NCI-H1436 (cell line): ENCODE measurements at places on chromosomes 6 and 20.

GRCh38 chr6:43778131-43778855 is 8.3 kb downstream of the VEGFA start:
- DNase-seq, result no peak

DNA sequence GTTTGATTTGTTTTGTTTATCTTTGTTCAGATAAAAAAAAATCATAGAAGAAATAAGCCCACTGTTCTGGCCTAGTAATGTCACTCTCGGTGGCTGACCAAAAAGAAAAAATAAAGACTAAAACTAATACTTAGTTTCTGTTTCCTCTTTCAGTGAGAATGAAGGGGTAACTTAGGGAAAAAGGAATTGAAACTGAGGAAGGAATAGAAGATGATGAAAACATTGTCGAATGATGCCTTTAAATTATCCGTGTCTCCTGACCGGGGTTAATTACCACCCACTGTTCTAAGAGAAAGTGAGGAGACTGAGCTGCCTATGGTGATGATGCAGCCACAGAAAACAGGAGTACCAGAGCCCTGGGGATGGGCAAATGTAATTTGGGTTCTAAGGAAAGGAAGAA is 73.1 kb downstream of the PTCHD4 start:
- DNase-seq, result no peak

GRCh38 chr6:41511443-41512060 is 34.6 kb upstream of the FOXP4 start:
- DNase-seq, result no peak

GRCh38 chr6:142542704-142543233 is 241.0 kb downstream of the ADGRG6 start:
- DNase-seq, result no peak

DNA sequence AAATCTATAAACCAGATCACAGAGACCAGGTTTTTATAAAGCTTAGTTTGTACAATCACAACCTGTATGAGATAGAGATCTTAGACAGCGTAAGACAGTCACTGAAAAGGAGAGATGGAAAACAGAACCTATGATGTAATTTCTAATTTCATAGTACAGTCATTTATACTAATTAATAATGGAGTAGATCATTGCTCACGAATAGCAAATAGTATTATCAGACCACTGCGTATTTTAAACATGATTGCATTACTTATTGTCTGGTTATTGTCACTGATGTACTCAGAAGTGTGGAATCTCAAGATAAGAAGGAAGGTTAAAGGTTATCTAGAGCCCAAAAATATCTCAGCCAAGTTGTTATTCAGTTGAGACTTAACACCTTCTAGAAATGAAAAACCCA is 115.6 kb downstream of the KHDC1L start:
- DNase-seq, result no peak

DNA sequence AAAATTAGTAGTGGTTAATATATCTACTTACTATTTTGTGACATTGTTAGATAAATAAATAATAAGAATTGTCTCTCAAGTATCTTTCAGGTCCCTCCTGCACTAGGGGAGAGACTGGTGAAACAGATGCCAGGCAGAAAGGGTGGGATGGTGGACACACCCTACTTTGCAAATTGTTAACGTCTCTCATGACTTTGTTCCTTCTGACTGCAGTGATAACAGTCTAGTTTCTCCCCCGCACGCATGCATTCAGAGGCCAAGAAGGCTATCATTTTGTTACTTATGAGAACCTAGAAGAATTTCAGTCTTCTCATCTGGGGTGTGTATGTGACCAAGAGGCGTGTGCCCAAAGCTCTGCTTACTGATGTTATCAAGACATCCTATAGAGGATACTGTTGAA is 152.3 kb downstream of the EDN1 start:
- no peak for DNase-seq

DNA sequence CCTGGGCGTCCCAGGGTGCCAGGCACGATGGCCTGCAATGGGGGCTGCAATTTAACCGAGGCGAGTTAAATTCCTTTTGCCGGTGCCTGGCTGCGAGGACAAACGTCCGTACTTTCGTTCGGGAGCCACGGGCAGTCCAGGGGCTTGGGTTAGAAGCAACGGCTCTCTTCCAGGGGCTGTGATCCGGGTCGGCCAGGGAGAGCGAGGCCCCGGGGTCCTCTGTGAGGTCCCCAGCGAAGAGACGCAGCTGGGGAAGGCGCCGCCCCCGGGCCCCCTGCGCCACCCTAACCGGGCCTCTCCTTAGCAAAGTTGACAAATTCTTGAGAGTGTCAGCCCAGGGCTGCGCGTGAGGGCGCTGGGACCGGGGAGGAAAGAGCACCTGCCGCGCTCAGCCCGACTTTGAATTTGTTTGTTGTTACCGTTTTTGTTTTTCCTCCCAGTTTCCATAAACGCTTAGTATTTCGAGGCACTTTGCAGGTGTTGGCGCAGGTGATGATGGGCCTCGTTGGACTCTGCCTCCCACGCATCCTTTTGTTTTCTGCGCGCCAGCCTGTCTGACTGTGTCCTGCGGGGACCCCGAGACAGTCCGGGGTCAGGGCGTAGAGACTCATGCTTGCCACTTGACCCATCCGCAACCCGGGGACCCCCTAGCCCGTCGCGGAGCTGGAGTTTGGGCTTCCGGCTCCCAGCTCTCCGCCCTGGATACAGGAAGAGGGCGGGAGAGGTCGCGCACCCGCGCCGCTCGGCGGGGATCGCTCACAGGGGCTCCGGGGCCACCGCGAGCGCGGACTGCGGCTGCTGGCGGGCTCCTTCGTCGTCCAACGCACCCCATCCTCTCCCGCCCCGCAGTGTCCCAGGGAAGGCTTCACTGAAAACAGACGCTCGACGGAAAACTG is 5.8 kb downstream of the OLIG3 start:
- DNase-seq, result no peak

DNA sequence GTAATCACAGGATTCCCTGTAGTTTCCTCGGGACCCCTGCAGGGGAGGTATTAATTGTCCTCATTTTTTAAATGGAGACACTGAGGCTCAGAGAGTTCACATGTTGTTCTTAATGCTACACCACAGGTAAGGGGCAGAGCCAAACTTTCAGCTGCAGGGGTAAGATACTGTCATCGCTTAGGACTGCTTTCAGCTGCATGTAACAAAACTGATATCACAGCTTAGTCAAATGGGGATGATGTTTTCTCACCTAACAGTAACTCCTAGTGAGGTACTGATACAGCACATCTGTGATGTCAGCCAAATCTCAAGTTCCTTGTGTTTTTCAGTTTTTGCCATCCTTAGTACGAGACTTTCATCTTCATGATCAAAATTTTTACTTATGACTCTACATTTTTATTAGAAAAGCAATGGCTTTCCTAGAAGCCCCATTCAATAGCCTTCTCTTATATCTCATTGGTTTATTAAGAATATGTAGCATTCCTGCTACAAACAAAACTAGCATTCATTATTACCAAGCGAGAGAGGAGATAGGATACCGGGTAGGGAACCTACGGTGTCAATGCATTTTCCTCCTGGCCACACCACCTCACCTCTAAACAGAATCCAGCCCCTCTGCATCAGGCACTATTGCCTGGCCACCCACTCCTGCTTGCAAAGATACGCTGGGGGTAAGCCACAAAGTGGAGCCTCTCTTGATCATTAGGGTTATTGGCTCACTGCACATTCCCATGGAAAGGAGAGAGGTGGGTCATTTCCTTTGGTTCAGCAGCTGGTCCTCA is 557.5 kb downstream of the CD83 start:
- no peak for DNase-seq

- no peak for DNase-seq
Measured at GRCh38 chr6:894274-894673, 201.3 kb upstream of the EXOC2 start.

DNA sequence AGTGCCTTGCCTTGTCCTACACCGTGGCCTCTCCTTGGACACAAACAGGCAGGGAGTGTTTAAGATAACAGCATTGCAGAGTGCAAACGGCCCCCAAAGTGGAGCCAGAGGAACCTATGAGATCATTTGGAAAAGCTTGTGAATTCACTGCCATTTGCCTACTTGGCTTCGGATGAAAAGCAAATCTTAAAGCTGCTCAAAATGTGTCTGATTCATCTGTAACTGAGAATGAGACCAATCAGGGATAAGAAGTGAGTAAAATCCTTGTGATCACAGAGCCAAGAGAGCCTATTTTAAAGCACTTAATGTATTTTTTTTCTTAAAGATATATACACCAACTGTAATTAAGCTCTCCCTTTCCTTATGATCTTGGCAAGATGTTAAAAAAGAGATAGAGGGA is 65.7 kb upstream of the BACH2 start:
- DNase-seq, result no peak

DNA sequence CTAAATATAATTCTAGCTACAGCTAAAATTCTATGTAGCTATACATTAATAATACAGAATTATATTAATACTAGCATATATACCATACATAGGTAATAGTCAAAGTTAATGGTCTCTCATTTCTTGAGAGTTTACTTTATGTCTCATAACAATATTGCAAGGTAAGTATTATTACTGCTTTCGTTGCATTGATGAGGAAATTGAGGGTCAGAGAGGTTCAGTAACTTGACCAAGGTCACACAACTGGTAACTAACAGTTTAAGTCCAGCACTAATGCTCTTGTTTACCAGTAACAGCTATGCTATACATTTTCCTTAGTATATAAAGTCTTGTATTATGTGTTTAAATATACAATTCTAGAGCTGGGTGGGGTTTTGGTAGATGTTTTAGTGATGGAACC is 67.6 kb downstream of the AFG1L start:
- DNase-seq, result no peak

GRCh38 chr20:57716901-57717300 is 7.1 kb upstream of the PMEPA1 start:
- no peak for DNase-seq

DNA sequence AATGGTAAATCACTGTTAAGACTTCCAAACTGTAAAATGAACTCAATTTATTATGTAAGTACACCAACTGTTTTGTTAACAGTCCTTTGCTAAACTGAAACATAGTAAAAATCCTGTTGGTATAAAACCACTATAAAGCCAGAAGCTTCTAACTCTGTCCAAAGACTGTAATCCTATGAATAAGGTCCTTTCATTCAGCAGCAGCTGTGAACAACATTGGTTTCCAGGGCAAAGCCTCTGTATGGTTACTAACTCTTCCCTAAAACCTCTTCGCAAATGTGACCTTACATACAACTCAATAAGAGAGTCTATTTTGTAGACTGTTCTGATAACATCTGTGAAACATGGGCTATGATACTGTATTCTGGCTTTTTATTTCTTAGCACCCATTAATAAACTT is 40.1 kb downstream of the NUP153 start:
- no peak for DNase-seq

GRCh38 chr20:6501061-6501460 is 266.4 kb upstream of the BMP2 start:
- DNase-seq, result no peak

- no peak for DNase-seq
Measured at GRCh38 chr6:35468980-35469750, 964 bp downstream of the RPL10A start.

DNA sequence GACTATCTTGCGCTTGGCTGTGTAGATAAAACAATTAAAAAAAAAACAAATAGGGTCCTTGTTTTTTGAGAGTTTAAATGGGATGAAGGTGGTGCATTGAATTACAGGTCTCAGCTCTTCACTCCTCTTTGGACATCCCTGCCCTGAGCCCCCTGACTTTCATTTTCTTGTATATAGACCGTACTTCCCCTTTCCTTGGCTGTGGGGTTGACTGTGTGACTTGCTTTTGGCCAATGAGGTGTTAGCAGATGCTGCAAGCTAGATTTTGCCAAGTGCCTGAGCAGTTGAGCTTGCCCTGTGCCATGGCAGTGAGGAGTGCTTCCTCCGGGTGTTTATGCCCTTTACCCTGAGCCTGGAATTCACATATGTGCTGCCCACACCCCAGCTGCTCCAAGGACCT is 386.1 kb upstream of the ZFP64 start:
- no peak for DNase-seq

DNA sequence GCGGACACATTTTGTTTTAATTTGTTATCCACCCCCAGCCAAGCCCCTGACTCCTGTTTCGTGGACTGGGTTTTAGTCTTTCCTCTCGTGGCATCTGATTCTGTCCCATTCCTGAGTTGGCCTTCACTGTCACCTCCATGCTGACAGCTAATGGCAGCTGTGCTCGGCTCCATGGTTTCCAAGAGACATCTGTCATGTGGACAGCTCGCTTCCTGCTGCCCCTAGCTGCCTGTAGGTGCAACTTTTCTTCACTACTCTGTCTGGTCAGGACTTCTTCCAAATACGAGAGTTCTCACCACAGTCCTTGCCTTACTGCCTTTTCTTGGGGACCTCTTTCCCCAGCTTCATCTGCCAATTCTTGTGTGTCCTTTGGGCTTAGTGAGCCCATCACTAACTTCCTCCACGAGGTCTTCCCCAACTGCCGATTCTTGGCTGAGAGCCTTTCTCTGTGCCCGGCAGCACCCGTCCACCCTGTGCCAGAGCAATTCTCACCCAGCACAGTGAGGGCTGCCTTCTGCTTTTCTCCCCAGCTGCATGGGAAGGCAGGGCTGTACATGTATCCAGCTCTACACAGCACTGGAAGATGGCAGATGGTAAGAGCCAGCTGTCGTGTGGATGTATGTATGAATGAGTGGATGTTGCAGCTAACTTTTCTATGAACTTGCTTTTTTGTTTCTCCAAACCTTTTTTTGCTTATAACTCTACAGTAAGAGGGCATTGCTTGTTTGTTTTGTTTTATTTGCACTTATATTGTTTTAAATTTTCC is 140.4 kb downstream of the F13A1 start:
- DNase-seq, result no peak

GRCh38 chr6:98576791-98577190 is 257.6 kb upstream of the POU3F2 start:
- DNase-seq, result no peak

DNA sequence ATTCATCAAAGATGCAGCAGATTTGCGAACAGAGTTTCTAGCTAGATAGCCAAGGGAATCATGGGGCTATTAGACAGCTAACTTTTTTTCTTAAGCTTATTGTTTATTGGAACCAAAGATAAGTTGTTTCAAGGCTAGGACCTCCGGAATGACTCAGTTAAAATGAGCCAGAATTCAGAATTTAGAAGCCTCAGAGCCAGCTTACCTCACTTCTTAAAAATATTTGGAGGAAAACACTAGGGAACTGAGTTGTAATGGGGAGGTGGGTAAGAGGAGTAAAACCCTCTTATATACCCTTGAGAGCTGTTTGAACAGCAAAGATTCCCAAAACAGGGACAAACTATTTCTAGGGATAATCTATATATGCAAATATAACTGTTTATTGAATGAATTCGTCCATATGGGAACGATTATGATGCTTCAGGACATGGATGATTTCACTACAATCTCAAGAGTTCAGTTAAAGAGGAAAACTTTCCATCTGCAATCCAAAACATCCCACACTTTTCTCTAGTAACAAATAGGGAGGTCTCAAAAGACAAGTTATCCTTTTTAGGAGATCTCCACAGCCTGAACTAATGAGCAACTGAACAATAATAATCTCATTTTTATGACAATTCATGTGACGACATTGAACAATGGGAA is 12.6 kb upstream of the CARMIL1 start:
- no peak for DNase-seq
